ENCODE measurements at places on chromosomes 2 and 18.

- peak; percentile 7 for DNase-seq
Measured at GRCh38 chr2:234110219-234110618, 59.7 kb downstream of the SPP2 start.

DNA sequence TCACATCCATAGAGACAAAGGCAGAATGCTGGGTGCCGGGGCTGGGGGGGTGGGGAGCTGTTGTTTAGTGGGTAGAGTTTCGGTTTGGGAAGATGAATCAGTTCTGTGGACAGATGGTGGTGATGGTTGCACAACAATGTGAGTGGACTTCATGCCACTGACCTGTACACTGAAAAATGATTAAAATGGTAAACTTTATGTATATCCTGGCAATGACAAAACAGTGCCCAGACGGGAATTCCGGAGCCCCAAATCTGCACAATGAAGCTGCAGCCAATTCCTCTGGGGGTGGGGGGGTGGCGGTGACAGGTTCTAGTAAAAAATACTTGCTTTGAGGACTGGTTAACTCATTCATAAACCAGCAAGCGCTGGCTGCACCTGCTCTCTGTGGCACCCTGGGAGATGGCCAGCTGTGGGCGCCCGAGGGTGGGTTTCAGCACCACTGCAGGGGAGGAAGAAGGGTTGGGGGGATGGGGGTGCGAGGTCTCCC, 81.8 kb upstream of the HPCAL1 start:
- peak; percentile 67 for DNase-seq

DNA sequence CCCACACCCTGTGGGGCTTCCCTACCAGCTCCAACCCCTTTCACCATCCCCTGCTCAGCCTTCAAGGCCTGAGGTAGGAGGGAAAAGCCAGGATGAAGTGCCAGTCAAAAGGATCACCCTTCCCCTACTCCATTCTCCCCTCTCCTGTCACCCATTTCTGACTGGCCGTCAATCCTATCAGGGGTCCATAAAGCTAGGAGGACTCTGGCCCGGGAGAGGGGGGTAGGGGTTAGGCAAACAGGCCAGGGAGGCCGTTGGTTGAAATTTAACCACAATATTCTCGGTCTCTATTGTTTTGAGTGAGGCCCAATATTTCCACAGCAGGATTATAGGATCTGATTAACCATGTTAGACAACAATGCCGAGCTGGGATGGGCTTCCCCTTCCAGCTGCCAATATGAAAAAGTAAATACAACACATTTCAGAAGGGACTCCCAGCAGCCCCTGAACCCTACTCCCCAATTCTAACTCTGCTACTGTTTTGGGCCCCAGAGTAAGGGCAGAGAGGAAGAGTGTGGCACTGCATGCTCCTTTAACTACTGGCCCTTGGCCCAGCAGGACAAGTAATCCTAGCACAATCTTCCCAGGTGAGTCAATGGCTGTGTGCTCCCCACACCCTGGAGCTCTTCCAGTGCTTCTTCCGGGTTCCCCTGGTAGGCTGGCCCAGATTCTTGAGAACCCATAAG, 10.6 kb upstream of the IHH start:
- no peak for DNase-seq

DNA sequence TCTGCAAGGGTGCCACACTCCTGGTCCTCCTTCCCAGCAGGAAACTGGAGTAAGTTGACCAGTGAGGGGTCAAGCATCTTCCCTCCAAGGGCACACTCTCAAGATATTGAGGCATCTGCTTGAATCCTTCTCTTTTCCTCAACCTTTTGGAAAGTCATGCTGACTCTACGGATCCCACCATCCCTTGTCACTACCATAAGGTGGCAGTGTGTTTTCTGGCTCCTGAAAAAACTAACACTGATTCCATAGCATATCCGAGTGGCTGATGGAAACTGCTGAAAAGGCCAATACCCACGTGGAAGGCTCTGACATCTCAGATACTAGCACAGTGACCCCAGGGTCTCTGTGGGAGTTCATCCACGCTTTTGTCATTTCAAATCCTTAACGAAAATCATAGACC, 37.1 kb downstream of the GPR45 start:
- DNase-seq, result no peak

DNA sequence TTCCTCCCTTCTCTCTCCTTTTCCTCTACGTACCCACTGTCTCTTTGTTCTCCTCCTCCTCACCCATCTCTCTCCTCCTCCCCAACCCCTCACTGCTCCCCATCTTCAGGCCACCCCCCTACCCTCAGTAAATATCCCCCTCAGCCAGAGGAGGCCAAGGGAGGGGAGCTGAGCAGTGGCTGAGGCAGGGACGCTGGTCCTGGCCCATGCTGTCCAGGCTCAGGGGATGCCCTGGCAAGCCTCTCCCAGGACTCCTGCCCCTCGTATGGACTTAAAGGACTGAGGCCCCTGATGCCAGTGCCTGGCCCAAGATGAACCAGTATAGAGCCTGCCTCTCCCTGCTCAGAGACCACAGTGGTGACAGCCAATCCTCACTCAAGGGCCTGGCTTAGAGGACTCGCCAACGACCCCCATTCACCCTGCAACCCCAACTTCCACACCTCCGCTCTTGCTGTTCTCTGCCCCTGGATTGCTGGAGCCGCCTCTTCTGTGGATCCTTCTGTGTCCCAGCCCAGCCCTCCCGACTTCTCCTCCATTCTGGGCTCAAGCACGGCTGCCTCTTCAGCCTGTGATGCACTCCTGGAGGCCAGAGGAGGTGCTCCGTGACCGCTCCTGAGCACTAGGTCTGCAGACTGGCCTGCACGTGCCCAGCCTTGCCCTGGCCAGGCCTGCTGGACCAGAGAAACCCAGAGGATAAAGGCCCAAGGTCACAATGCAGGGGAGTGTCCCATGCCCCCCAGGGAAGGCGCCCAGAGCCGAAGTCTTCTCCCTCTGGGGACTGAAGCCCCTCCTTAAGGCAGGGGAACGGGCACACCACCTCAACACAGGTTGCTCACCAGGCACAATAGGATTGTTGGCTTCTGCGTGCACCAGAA, 9.5 kb upstream of the DUSP2 start:
- DNase-seq, result no peak

GRCh38 chr2:131145040-131145439, 39.9 kb downstream of the PLEKHB2 start:
- DNase-seq, result no peak

DNA sequence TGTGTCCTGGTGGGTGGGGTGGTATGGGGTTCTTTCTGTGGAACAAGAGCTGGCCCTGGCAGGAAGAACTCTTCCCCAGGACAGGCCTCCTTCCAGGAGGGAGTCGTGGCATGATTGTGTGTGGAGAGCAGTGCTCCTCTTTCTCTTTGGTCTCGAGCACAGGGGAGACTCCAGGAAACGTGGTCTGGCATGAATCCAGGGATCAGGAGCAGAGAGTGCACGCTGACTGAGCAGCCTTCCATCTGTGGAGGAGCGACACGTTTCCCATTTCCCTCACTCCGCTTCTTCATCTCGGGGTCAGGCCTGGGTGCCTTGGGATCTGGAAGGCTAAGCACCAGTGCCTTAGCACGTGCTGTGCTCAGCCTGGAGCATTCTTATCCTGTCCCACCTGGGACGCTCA, 132.0 kb upstream of the HDAC4 start:
- no peak for DNase-seq

GRCh38 chr18:42025974-42026625, 71.1 kb downstream of the PIK3C3 start:
- DNase-seq, result no peak

- DNase-seq, result peak; percentile 6
Measured at GRCh38 chr2:8086796-8087479, 594.9 kb upstream of the ID2 start.

GRCh38 chr2:106944215-106944614, 58.2 kb upstream of the ST6GAL2 start:
- no peak for DNase-seq

- DNase-seq, result peak; percentile 94
Measured at GRCh38 chr2:149160701-149161217, 122.3 kb downstream of the LYPD6B start.
